Activated CD8-positive, alpha-beta memory T cell treated with anti-CD3 and anti-CD28 coated beads, Interleukin-2, amount 10 ng/mL, durations not matched to agents 7 days and 5 days (primary cell): ENCODE measurements at places on chromosomes 13 and 19. TPM values are rescaled to one million over a fixed set of nuclear protein-coding genes. Genes with fewer than 3 reads are reported as not detected.

DNA sequence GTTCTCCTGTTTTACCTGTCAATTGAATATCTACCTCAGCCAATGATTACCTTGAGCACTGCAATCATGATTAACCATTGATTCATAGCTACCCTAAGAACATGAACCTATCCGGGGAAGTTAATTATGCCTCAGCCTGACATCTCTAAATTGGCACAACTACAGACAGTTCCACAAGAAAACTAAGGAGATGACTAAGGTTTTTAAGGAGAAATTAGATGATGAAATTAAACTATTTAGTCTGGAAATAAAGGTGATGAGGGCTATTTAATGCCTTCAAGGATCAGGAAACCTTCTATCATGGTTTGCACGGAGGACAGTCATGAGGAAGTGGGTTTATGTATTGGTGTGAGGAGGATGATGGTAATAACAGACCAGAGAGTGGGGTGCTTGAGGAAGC, 203.4 kb downstream of the COL4A1 start:
- DNase-seq = no peak

ZIK1 gene
- 11.5 TPM for total RNA-seq

- DNase-seq = no peak
These were observed 64.0 kb downstream of the SERP2 start for GRCh38 chr13:44437356-44438233.

DNA sequence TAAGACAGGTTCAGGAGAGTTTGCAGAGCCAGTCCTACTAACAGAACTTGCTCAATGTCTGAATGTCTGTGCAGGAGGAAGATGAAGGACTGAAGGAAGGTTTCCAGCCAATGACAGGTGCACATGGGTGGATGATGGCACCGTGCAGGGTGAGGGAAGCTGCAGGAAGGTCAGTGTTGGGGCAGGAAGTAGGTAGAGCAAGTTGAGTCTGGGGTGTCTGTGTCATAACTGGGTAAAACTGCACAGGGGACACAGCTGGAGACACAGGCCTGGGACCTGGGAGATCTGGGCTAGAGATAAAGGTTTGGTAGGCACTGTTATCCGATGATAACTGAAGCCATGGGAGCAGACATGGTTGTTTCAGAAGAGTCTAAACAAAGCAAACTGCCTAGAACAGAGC, 116.9 kb downstream of the USP12 start:
- no peak for DNase-seq

DNA sequence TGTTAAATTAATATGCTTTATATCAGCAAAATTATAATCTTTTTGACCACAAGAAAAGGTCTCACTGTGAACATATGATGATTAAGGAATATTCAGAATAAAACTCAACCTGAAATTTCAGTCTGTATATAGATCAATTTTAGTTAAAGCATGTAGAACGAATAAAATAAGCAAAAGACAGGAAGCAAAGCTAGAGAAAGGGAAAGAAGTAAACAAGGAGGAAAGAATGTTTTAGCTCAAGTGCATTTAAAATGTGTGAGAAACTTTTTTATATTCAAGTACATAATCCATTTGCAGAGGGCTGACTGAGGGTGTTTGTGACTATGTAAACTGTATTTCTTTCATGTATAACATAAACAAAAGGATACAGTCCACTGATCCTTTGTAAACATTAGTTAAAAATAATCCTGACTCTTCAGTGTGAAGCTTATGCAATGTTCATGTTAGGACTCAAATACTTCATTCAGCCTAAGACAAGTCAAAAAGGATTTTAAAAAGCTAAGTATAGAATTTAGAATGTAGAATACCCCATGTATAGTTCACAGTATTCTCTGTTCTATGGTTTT, 472.1 kb downstream of the DIAPH3 start:
- DNase-seq = no peak

TRPM4 gene
- total RNA-seq = 0.14 TPM

GRCh38 chr13:32538143-32538620, 413 bp downstream of the N4BP2L2 start:
- DNase-seq = peak; percentile 88

DNA sequence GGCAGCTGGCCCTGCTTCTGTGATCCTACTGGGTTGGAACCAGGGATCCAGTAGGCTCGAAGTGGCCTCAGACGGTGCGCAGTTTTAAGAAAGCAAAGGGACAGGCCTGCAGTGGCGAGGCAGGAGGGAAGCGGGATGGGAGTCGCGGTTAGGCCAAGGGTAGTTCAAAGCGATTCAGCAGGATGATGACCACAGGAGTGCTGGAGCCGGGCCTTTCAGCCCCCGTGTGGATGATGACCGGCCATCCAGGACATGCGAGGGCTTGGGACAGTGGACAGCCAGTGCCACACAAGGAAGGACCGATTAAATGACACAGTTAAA, 854 bp downstream of the RNASEH2B start:
- no peak for DNase-seq

ZNF541 gene
- 0.40 TPM for total RNA-seq

DNA sequence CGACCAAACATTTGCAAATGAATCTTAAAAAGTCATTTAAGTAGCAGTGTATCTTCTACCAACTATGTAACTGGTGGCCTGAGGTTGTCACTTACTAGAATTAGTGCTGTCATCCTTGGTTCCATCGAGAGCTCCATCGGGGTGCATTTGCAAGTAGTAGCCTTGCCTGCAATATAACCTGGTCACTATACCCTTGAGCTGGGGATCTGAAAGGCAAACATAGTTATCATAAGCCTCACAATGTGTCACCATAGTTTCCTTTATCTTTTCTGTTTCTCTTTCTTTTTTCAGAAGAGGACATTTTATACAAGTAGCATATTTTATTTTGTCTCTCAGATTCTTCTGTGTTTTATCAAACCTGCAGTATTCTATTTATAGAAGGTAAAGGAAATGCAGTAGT, 422.6 kb downstream of the ITGBL1 start:
- DNase-seq = no peak

EDDM13 gene
- not detected for total RNA-seq
